ENCODE measurements at places on chromosomes 16 and 17. TPM values are rescaled to one million over a fixed set of nuclear protein-coding genes. Genes with fewer than 3 reads are reported as not detected.

The CKLF gene
- total RNA-seq = 163 TPM

The CYBA gene
- total RNA-seq = 318 TPM

The ERBB2 gene
- 12.1 TPM for total RNA-seq

The SYT17 gene
- 0.39 TPM for total RNA-seq

The DNAI2 gene
- total RNA-seq = 1.4 TPM

The HNF1B gene
- total RNA-seq = 0.19 TPM

The EME1 gene
- total RNA-seq = 42.9 TPM

The CA4 gene
- total RNA-seq = not detected

The SHBG gene
- total RNA-seq = 0.63 TPM

The TMEM238L gene
- total RNA-seq = not detected

The PPL gene
- 0.22 TPM for total RNA-seq

The RNF157 gene
- total RNA-seq = 91.9 TPM

The PSMC3IP gene
- total RNA-seq = 31.7 TPM

The CCL4 gene
- 200 TPM for total RNA-seq

The PERCC1 gene
- total RNA-seq = not detected

The PDP2 gene
- 31.8 TPM for total RNA-seq

The CCL1 gene
- not detected for total RNA-seq

The GPR139 gene
- not detected for total RNA-seq

The ABCC12 gene
- total RNA-seq = not detected

The NOL11 gene
- 47.7 TPM for total RNA-seq

The MAF gene
- 208 TPM for total RNA-seq

The TIGD7 gene
- total RNA-seq = 10.0 TPM

The OTOP3 gene
- not detected for total RNA-seq

The EFNB3 gene
- total RNA-seq = not detected

The DNAH17 gene
- 1.0 TPM for total RNA-seq

The BICDL2 gene
- not detected for total RNA-seq

The MYH2 gene
- total RNA-seq = not detected

The RPRML gene
- not detected for total RNA-seq

The ASPA gene
- not detected for total RNA-seq

The INCA1 gene
- total RNA-seq = not detected

The CACNB1 gene
- total RNA-seq = 15.3 TPM

The ORC6 gene
- 57.2 TPM for total RNA-seq

The NHERF2 gene
- total RNA-seq = 2.2 TPM

The NOTUM gene
- total RNA-seq = 0.76 TPM

The NOL3 gene
- 21.6 TPM for total RNA-seq

The OR1D2 gene
- total RNA-seq = not detected

The MRC2 gene
- total RNA-seq = 6.1 TPM

The CCDC200 gene
- total RNA-seq = 0.74 TPM

The FOXN1 gene
- not detected for total RNA-seq

The TLCD2 gene
- 0.70 TPM for total RNA-seq

The PRSS8 gene
- total RNA-seq = not detected

The SULT1A4 gene
- 2.0 TPM for total RNA-seq

The YPEL2 gene
- 13.4 TPM for total RNA-seq

The SLFN13 gene
- 57.3 TPM for total RNA-seq

The HCRT gene
- total RNA-seq = not detected

The VAT1L gene
- total RNA-seq = 0.07 TPM

The CIBAR2 gene
- total RNA-seq = not detected

The NUP88 gene
- 97.4 TPM for total RNA-seq
